Stimulated activated CD8-positive, alpha-beta memory T cell treated with anti-CD3 and anti-CD28 coated beads, Interleukin-15, amount 100 ng/mL, for 1 hour (primary cell): ENCODE measurements at places on chromosomes 6 and 20.
A peak's percentile ranks its signal among the peaks of the same experiment; 100 is the strongest.

- peak; percentile 16 for DNase-seq
Measured at GRCh38 chr6:149566410-149567193, 427 bp downstream of the GINM1 start.

DNA sequence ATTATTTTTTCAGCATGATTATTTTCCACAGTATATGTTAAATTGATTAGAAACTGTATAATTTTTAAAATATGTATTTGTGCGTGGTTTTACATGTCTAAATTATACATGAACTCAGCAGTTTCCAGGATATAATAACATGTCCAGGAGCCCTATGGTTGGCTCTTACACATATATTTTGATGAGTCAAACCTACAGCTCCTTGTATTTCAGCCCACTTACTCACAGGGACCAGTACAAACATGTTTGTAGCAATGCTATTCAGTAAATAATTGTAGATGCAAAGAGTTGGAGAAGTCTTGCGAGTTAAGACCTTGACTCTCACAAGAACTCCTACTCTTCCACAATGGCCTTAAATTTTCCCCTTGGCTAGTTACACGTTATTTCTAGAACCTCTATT is 107.2 kb upstream of the SASH1 start:
- DNase-seq, result no peak

DNA sequence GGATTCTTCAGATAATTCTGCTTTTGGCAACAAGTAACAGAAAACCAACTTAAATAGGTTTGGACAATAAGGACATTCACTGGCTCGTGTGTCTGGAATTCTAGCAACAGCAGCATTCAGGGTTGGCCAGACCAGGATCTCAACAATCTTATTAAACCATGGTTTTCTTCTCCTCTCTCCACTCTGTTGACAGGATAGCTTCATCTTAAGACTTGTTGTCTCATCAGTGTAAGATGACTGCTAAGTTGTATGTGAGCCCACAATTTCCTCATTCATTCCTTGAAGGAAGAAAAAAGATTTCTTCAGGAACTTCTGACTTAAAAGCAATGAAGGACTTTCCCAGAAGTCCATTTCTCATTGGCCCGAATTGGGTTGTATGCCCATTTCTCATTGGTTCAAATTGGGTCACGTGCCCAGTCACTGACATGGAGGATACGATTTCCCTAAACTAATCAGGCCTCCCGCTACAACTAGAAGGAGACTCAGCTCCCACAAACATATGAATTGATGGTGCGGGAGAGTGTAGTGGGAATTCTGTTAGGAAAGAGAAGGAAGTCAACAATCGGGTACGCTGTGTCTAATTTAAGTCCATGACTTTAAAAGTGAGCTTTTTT is 83.7 kb downstream of the SLC22A3 start:
- DNase-seq, result no peak

- no peak for DNase-seq
Measured at GRCh38 chr20:50373674-50374286, 136.4 kb upstream of the PTPN1 start.

DNA sequence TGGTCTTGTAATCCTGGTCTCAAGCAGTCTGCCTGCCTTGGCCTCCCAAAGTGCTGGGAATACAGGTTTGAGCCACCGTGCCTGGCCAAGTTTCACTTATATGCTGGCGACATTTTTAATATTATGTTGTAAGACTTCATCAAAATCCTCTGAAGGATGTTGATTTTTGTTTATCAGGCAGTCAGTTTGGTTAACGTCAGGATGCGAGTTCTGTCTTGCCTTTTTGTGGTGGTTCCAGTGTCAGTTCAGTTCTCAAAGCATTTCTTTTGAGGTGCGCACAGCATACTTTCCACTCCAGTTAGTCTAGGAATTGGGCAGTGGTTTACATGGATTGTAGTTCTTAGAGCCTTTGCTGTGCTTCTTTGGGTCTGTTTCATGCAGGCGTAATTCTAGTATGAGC is 24.9 kb downstream of the SCAF8 start:
- no peak for DNase-seq

- DNase-seq, result no peak
Measured at GRCh38 chr6:168433898-168434297, 7.1 kb upstream of the SMOC2 start.

GRCh38 chr6:13250703-13251102 is 77.6 kb downstream of the TBC1D7 start:
- no peak for DNase-seq

GRCh38 chr6:57313711-57314471 is 3.5 kb upstream of the PRIM2 start:
- no peak for DNase-seq

GRCh38 chr20:37823296-37823980 is 79.5 kb upstream of the VSTM2L start:
- no peak for DNase-seq

DNA sequence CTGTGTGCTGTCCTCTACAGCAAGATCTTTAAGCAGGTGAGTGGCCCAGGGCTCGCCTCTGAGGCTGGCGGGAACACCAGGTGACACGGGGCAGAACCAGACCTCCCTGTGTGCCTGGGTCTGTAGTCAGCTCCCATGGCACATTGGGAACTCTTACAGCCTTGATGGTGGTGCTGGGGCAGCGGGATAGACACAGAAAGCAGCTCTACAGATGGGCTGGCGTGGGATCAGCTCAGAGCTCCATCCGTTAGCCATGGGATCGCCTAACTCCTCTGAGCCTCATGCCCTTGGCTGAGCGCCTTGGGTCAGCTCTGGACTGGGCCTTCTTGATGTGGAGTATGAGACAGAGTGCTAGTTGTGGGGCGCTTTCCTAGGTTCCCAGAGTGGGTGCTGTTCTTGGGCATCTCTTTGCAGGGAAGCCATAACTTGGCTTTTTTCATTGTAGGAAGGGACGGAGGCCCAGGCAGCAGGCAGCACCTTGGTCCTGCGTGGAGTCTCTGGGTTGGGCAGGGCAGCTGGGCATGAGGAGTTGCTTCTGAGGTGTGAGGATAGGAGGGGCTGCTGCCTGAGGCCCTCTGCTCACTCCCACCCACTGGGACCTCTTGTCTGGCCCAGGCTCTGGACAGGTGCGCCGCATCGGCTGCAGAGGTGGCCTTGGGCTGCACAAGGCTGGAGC is 51.3 kb downstream of the EFCAB8 start:
- no peak for DNase-seq

GRCh38 chr6:154292855-154293519 is 63.6 kb downstream of the IPCEF1 start:
- no peak for DNase-seq

GRCh38 chr6:158072083-158072721 is 90.5 kb downstream of the SYNJ2 start:
- peak; percentile 47 for DNase-seq

DNA sequence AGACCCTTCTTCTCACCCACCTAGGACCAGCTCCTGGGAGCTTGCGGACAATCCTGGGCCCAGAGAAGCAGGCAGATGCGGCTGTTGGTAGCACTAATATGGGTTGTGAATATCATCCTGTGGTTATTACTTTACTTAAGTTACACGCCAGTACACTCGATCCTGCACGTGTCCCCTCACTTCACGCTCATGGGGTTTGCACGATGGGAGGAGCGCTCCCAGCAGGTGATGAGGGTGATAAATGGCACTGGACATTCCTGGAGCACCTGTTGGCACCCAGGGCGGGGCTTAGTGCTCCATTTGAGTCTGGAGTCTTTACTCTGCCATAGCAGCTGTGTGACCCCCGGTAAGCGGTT is 335.1 kb downstream of the PREX1 start:
- DNase-seq, result no peak

GRCh38 chr6:97316978-97317377 is 34.0 kb upstream of the MMS22L start:
- no peak for DNase-seq

- DNase-seq, result no peak
Measured at GRCh38 chr20:45020236-45020886, 54.0 kb downstream of the STK4 start.

- no peak for DNase-seq
Measured at GRCh38 chr6:119137194-119138072, 59.0 kb upstream of the FAM184A start.

DNA sequence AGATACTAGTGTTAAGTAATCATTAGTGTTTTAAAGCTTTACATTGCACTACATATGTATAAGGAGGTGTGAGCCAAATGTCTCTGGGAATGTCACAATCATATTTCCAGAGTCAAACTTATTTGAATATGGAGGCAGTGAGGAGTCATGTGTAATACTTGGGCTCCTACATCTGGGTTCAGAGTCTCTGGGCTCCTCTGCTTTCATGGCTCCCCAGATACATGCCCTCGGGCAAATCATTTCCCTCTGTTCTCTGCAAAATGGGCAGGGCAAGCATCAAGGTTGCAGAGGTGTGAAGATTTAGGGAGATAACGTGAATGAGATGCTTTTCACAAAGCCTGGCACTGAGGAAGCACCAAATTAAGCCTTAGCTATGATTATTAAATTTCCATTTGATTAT is 138.3 kb upstream of the SGK1 start:
- no peak for DNase-seq

DNA sequence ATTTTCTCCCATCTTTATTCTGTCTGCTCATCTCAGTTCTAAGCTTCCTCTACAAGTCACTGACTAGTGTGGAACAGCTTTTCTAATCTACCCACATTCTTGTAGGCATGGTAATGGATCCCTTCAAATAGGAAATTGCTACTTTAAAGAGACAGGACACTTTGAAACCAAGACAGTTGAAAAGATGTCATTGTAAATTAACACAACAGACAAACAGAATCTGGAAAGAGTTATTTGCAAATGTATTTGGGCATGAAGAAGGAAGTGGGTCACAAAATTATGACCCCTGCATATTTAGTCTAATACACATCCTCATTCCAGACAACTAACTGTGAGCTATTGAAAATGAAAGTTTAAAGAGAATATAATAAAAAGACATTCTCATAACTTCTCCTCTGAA is 298.2 kb upstream of the MARCKS start:
- DNase-seq, result no peak

DNA sequence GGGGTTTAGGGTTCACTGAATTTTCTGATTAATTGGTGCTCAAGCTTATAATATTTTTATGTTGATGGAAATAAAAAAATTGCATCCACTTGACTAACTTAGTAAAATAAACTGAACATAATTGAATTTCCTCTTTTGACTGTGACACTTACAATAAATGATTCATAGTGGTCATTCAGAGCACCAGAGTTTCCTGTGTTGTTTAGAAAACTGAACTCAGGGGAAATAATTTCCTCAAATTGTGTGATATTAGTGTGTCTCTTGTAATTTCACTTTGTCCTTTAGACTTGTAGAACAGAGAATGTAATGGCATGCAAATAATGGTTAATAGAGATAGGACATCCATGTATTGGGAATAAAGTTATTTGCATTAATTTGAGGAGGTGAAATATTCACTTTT is 319.7 kb upstream of the MAN1A1 start:
- DNase-seq, result no peak

GRCh38 chr6:117557951-117558350 is 44.4 kb downstream of the GOPC start:
- DNase-seq, result no peak

GRCh38 chr6:167793421-167793820 is 33.3 kb upstream of the AFDN start:
- no peak for DNase-seq
